ENCODE measurements at places on chromosomes 7 and 10. TPM values are rescaled to one million over a fixed set of nuclear protein-coding genes. Genes with fewer than 3 reads are reported as not detected.

GRCh38 chr7:44401692-44402091 is 76.3 kb upstream of the CAMK2B start:
- no peak overlapping the region for H3K27ac ChIP-seq
- no peaks in the 10 kb centered on the region for H3K27me3 ChIP-seq
- H3K4me1 ChIP-seq = no peaks in the 10 kb centered on the region
- H3K4me3 ChIP-seq = no peak overlapping the region

GRCh38 chr10:106734220-106734619 is 430.3 kb downstream of the SORCS1 start:
- no peak for DNase-seq
- no peak overlapping the region for H3K27ac ChIP-seq
- no peak overlapping the region for H3K4me3 ChIP-seq
- no peaks in the 10 kb centered on the region for H3K36me3 ChIP-seq
- no peaks in the 10 kb centered on the region for H3K4me1 ChIP-seq
- H3K27me3 ChIP-seq = no peaks in the 10 kb centered on the region

DNA sequence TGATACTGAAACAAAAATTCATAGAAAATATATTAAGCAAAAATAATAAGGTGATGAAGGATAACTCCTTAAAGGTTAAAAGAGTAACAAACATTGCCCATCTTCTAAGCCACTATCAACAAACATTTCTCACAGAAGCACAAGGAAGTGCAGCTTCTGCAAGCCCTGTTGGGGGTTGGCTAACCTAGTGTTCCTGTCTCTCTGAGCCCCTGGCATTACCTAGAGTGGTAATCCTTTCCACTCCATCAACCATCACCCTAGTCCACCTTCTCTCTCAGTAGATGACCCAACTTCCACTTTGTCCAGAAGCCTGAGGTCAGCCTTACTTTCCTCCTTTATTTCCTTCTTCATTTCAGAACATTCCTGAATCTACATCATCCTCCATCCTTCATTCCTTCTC is 59.7 kb downstream of the HIPK2 start:
- no peaks in the 10 kb centered on the region for H3K27me3 ChIP-seq
- no peak for DNase-seq
- H3K4me3 ChIP-seq = no peak overlapping the region
- H3K4me1 ChIP-seq = peaks cover 21% of the 10 kb centered on the region
- H3K36me3 ChIP-seq = peaks cover 30% of the 10 kb centered on the region

Gene OR2A12
- not detected for total RNA-seq

Gene TEX36
- total RNA-seq = not detected

Gene OGDHL
- not detected for total RNA-seq
